Mammary epithelial cell (primary cell): ENCODE measurements at places on chromosomes 12 and 14. TPM values are rescaled to one million over a fixed set of nuclear protein-coding genes. Genes with fewer than 3 reads are reported as not detected.

Gene SLC16A7
- 27.3 TPM for total RNA-seq

Gene FAM222A
- total RNA-seq: 0.50 TPM

Gene FGF6
- total RNA-seq: not detected

Gene TOGARAM1
- 10.4 and 12.3 TPM in 2 replicates for total RNA-seq

Gene FAM181A
- total RNA-seq: not detected in 2 replicates

Gene SERPINA10
- not detected for total RNA-seq

Gene LRRC74A
- not detected in 2 replicates for total RNA-seq

Gene KRT79
- not detected for total RNA-seq

Gene CCDC88C
- 2.0 and 2.2 TPM in 2 replicates for total RNA-seq

Gene TPPP2
- not detected for total RNA-seq
